ENCODE measurements at places on chromosomes 16 and 17.

- no peak overlapping the region for H3K27ac ChIP-seq
- H3K4me3 ChIP-seq: no peak overlapping the region
- H3K27me3 ChIP-seq: no peaks in the 10 kb centered on the region
- no peaks in the 10 kb centered on the region for H3K36me3 ChIP-seq
- no peak for DNase-seq
Measured at GRCh38 chr17:82754297-82755208, 2.7 kb downstream of the TBCD start.

- no peaks in the 10 kb centered on the region for H3K36me3 ChIP-seq
- no peak for DNase-seq
- no peaks in the 10 kb centered on the region for H3K27me3 ChIP-seq
- no peak overlapping the region for H3K27ac ChIP-seq
- no peaks in the 10 kb centered on the region for H3K4me1 ChIP-seq
Measured at GRCh38 chr17:13476720-13477119, 125.0 kb downstream of the HS3ST3A1 start.

DNA sequence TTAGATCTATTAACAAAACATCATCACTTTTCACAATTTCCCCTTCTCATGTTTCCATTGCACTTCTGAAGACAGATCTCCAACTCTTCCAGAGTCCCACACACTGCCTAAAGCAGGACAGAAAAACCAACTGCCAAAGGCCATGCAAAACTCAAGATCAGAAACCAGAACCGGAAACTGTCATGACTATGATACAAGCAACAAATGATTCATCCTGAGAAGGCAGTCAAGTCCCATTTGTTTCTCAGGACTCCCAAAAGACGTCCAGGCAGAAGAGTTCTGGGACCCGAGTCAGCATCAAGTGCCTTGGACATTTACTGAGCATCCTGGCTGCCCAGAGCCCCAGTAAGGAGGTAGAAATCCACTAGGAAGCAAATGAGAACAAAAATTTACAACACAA is 38.8 kb downstream of the ERN1 start:
- no peaks in the 10 kb centered on the region for H3K27me3 ChIP-seq
- H3K4me3 ChIP-seq: no peak overlapping the region
- H3K27ac ChIP-seq: no peak overlapping the region
- no peaks in the 10 kb centered on the region for H3K36me3 ChIP-seq
- H3K4me1 ChIP-seq: no peaks in the 10 kb centered on the region

GRCh38 chr17:72421128-72422092 is 300.6 kb downstream of the SOX9 start:
- H3K27ac ChIP-seq: no peak overlapping the region
- H3K4me3 ChIP-seq: no peak overlapping the region
- no peak for DNase-seq
- no peaks in the 10 kb centered on the region for H3K36me3 ChIP-seq
- peaks cover 19% of the 10 kb centered on the region for H3K4me1 ChIP-seq
- H3K27me3 ChIP-seq: no peaks in the 10 kb centered on the region

- H3K27me3 ChIP-seq: peaks cover 60% of the 10 kb centered on the region
- H3K4me3 ChIP-seq: no peak overlapping the region
- no peaks in the 10 kb centered on the region for H3K36me3 ChIP-seq
Measured at GRCh38 chr17:81735264-81736102, 23.4 kb downstream of the SLC25A10 start.

DNA sequence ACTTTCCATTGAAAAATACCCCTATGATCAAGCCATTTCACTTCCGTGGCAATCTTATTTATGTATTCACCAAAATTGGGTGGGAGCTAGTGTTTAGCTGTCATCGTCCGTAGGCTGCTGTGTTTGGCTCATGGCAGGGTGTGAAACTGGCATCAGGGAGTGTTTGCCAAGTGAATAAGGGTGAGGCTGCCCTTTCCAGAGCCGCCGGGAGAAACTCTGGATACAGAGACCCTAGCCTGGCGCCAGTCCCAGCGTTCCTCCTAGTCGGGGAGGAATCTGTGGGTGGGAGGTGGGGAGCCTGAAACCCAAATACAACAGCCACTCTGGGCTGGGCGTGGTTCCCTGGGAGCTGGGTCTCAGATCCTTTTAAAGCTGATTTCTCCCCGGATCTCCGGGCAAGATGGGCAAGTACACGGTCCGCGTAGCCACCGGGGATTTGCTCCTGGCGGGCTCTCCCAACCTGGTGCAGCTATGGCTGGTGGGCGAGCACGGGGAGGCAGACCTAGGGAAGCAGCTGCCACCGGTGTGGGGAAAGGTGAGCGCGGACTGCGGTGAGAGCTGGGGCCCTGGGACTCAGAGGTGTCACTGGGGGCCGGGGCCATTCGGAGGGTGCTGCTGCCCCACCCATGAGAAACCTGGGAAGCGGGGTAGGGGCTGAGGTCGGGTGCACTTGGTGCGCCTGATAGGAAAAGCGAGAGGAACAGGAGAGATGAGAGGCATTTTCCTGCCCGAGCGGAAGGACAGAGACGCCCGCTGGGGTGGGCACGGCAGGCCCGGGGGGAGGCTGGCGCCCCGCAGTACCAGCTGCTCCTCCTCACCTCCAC is 62.1 kb upstream of the TEKT1 start:
- H3K27me3 ChIP-seq: peaks cover 33% of the 10 kb centered on the region
- H3K27ac ChIP-seq: no peak overlapping the region
- H3K4me1 ChIP-seq: no peaks in the 10 kb centered on the region
- DNase-seq: no peak
- no peak overlapping the region for H3K4me3 ChIP-seq

DNA sequence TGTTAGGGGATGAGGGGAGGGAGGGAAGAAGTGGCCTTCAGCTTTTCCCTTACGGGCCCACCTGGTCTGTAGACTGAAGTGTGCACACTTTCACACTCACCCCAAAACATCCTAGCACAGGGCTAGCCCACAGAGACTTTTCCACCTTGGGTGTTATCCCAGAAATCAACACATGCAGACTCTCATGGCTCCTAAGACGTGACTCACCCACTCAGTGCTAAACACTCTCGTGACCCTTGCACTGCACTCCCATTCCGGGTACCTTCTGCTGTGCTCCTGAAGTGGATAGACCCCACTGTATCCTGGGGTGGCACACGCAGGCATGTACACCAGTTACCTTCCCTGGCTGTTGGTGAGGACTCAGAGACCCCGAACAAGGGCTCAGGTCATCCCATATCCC is 23.0 kb upstream of the ABCC3 start:
- peaks cover 11% of the 10 kb centered on the region for H3K27me3 ChIP-seq
- H3K27ac ChIP-seq: no peak overlapping the region
- no peaks in the 10 kb centered on the region for H3K4me1 ChIP-seq
- H3K36me3 ChIP-seq: no peaks in the 10 kb centered on the region
- no peak for DNase-seq

- peaks cover 11% of the 10 kb centered on the region for H3K4me1 ChIP-seq
- H3K36me3 ChIP-seq: no peaks in the 10 kb centered on the region
- H3K27me3 ChIP-seq: no peaks in the 10 kb centered on the region
- no peak for DNase-seq
Measured at GRCh38 chr17:6546069-6546718, 10.2 kb downstream of the PITPNM3 start.

DNA sequence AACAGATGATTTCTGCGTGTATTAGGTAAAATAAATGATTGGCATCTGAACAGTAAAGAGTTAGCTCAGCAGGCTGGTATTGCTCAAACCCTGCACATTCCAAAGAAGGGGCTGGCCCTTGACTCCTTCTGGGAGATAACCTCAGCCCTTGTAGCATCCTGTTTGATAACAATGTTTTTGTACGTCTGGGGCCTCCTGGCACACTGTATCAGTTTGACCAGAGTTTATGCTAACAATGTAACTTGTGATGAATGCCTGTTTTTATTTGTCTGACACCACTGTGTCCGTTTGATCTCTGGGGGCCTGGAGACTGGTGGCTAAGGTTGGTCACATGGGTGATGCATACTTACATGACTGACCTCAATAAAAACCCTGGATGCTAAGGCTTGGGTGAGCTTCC is 43.8 kb upstream of the NDRG4 start:
- no peak overlapping the region for H3K27ac ChIP-seq
- H3K4me3 ChIP-seq: no peak overlapping the region
- no peaks in the 10 kb centered on the region for H3K4me1 ChIP-seq
- H3K36me3 ChIP-seq: no peaks in the 10 kb centered on the region

DNA sequence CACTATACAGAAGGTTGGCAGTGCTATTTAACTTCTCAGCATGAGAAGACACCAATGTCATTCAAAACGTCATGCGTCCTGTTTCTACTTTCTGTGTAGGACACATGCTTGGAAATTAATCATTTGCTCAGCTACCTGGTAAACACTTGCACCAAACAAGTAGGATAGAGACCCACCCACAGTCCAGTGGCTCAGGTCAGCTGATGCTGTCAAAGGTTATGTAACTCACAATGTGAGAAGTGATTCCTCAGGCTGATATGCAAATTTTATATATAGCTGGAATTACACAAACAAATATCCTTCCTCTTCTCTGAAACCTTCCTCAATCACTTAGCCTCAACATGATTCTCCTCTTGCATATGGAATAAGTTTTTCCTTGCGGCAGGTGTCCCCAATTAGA is 59.6 kb downstream of the ZZEF1 start:
- no peak overlapping the region for H3K27ac ChIP-seq
- no peak overlapping the region for H3K4me3 ChIP-seq
- no peaks in the 10 kb centered on the region for H3K4me1 ChIP-seq
- peaks cover 82% of the 10 kb centered on the region for H3K36me3 ChIP-seq

GRCh38 chr17:60554377-60554788 is 28.3 kb upstream of the APPBP2 start:
- H3K27me3 ChIP-seq: no peaks in the 10 kb centered on the region
- H3K36me3 ChIP-seq: no peaks in the 10 kb centered on the region
- H3K4me1 ChIP-seq: no peaks in the 10 kb centered on the region
- no peak overlapping the region for H3K27ac ChIP-seq
- DNase-seq: no peak
- no peak overlapping the region for H3K4me3 ChIP-seq

DNA sequence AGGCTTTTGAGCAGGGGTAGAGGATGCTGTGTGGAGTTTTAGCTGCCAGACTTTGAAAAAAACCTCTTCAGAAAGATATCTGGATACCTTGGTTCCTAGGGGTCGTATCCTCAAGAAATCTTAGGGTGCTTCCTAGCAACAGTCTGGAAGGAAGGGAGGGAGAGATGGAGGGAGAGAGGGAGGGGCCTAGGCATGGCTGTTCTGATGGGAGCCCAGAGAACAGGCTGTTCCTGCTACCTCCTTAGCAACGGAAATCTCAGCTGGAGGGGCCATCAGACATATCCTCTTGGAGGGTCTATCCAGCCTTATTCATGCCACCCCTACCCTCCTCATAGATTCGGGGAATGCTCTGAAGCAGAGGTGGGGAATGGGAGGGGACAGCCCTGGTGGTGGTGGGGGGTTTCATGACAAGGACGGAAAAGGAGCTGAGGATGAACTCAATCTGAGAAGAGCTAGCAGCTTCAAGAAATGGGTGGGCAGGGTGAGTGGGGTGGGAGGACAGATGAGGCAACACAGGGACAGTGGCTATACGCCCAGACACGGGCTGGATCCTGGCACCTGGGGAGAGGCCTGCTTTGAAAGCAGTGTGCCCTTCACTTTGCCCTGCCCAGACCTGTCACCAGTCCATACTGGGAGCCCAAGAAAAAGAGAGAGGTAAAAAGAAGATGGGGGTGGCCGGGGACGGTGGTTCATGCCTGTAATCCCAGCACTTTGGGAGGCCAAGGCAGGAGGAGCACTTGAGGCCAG is 2.9 kb upstream of the THRA start:
- H3K27ac ChIP-seq: peak overlapping the region; percentile 28
- no peak for DNase-seq
- H3K36me3 ChIP-seq: no peaks in the 10 kb centered on the region
- no peak overlapping the region for H3K4me3 ChIP-seq
- no peaks in the 10 kb centered on the region for H3K27me3 ChIP-seq

DNA sequence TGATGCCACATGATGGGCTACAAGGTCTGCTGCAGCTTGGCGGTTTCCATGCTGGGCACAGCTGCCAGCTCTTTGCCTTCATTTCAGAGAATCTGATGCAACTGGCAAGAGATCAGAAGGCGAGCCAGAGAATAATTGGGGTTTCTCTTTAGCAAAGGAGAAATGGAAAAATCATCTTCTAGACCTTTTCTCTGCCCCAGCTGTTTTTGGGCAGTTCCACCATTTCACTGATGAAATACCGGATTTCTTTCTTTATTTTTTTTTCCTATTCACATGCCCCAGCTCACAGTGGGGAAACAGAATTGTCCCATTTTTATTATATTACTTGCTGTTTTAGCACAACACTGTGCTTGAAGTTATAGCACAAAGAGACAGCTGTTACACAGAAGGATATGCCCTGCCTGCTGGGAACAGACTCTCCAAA is 439.3 kb upstream of the GOT2 start:
- no peak for DNase-seq
- H3K27ac ChIP-seq: no peak overlapping the region
- no peaks in the 10 kb centered on the region for H3K27me3 ChIP-seq
- no peaks in the 10 kb centered on the region for H3K4me1 ChIP-seq

DNA sequence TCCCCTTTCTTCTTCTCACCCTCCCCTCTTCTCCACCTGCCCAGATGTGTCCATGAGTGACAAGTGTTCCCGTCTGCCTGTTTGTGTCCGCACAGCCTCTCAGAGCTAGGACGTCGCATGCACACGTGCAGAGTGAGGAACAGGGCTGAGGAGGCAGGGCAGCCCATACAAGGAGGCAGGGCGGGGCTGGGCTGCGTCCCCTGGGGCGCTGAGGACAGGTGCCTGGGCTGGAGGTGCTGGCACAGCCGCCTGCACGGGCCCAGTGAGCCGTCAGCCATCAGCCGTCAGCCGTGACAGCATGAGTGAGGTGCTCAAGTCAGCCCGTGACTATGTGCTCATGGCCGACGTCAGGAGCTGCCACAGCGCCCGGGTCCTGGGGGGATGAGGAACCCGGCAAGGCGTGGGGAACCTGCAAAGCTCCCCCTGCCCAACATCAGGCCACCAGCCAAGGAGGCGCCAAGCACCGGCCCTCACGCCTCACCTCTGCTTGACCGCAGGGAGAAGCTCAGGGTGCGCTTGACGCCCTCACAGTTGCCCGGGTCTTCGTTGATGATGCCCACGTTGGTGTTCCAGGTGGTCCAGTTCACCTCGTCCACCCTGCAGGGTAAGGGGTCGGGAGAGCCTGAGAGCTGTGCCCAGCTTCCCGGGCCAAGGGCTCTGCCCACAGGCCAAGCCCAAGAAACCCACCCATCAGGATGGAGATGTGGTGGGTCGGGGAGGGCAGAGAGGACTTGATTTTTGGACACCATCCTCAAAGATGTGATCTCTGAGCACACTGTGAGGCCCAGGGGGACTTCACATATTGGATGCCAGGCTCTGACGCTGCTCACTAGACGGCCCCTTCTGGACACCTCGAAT is 13.7 kb upstream of the TRPV3 start:
- H3K4me3 ChIP-seq: no peak overlapping the region
- H3K27me3 ChIP-seq: no peaks in the 10 kb centered on the region
- H3K36me3 ChIP-seq: peaks cover 34% of the 10 kb centered on the region

GRCh38 chr17:62687997-62688396 is 60.5 kb downstream of the MRC2 start:
- no peaks in the 10 kb centered on the region for H3K27me3 ChIP-seq
- no peak for DNase-seq
- H3K4me1 ChIP-seq: no peaks in the 10 kb centered on the region
- H3K4me3 ChIP-seq: no peak overlapping the region
- no peak overlapping the region for H3K27ac ChIP-seq

GRCh38 chr17:13484020-13484419 is 117.7 kb downstream of the HS3ST3A1 start:
- H3K36me3 ChIP-seq: no peaks in the 10 kb centered on the region
- no peak overlapping the region for H3K4me3 ChIP-seq
- H3K27ac ChIP-seq: no peak overlapping the region
